ENCODE measurements at places on chromosomes 2 and 18. TPM values are rescaled to one million over a fixed set of nuclear protein-coding genes. Genes with fewer than 3 reads are reported as not detected.
A peak's percentile ranks its signal among the peaks of the same experiment; 100 is the strongest.

Gene CCBE1
- 3.6 TPM for total RNA-seq

Gene CYP26B1
- total RNA-seq, result 5.4 TPM

Gene UGT1A4
- total RNA-seq, result not detected

GRCh38 chr2:24105816-24106215 lies 17.3 kb downstream of the PFN4 start:
- no peak for DNase-seq

Gene UGT1A5
- total RNA-seq, result not detected

Gene FSHR
- 0.14 TPM for total RNA-seq

DNA sequence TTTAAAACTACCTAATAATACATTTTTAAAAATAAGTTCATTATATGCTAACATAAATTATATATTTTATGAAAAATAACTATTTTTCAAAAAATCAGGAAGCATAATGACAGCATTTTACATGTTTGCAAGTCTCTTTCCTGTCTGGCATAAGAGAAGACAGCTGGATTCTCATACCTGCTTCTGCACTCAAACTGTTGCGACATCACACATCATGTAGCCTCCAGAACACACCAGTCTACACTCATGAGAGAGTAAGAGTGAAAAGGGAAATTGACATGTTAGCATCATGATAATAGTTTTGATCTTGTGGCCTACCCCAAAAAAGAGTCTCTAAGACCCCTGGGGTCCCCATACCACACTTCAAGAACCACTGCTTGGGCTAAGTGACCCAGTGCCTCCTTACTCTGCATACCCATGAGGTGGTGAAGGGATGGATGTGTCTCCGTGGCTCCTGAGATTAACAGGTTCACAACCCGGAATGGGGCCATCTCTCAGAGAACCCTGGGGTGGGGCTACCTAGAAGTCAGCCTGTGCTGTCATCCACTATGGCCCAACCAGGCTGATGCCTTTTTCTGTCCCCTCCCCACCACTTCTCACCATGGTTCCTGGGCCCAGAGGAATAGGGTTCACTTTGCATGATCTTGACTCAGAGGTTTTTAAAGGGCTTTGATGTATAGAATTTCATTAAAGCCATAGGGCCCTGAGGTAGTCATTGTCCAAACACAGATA lies 102.6 kb upstream of the DAPL1 start:
- no peak for DNase-seq

Gene SPATA3
- total RNA-seq, result not detected

GRCh38 chr2:8761529-8762164 lies 75.8 kb downstream of the KIDINS220 start:
- no peak for DNase-seq

DNA sequence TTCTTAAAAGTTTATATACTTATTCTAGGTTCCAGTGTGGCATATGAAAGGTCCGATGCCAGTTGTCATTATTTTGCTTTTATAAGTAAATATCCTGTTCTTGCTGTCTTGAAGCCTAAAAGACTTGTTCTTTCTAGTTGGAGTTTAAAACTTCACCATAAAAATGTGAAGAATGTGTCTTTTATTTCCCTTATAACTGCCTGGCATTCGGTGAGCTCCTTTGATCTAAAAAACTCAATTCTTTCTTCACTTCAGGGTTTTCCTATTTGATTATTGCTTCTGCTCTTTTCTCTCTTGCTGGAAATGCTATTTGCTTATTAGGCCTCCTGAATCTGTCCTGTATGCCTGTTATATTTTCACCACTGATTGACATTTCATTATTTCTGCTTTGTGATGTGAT lies 51.6 kb downstream of the TSPYL6 start:
- no peak for DNase-seq

GRCh38 chr2:3689998-3690748 lies 13.2 kb upstream of the DCDC2C start:
- DNase-seq, result no peak

Gene HOXD3
- 0.30 TPM for total RNA-seq

- peak; percentile 77 for DNase-seq
Observed at GRCh38 chr2:200905618-200906296, 16.6 kb downstream of the NIF3L1 start.

DNA sequence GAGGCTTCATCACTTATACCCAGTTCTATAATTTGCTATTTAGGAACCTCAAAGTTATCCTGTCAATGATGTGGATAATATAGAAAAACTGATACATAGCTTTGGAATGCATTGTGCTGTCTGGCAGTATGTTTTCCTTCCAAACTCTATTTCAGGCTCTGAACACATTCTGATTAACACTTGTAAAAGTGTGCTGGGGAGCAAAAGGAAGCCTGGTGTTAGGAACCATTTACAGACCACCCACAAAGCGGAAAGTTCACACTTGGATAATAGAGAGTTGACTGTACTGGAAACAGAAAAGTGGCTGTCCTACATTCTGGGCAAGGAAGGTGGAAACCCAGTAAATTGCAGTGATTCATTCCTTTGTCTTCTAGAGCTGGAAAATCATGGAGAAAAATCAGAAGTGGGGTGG lies 114.5 kb upstream of the ZFP36L2 start:
- DNase-seq, result no peak

Gene UGT1A3
- not detected for total RNA-seq

Gene NEU4
- 0.30 TPM for total RNA-seq

- DNase-seq, result no peak
Observed at GRCh38 chr2:215431778-215432758, 3.8 kb downstream of the FN1 start.

DNA sequence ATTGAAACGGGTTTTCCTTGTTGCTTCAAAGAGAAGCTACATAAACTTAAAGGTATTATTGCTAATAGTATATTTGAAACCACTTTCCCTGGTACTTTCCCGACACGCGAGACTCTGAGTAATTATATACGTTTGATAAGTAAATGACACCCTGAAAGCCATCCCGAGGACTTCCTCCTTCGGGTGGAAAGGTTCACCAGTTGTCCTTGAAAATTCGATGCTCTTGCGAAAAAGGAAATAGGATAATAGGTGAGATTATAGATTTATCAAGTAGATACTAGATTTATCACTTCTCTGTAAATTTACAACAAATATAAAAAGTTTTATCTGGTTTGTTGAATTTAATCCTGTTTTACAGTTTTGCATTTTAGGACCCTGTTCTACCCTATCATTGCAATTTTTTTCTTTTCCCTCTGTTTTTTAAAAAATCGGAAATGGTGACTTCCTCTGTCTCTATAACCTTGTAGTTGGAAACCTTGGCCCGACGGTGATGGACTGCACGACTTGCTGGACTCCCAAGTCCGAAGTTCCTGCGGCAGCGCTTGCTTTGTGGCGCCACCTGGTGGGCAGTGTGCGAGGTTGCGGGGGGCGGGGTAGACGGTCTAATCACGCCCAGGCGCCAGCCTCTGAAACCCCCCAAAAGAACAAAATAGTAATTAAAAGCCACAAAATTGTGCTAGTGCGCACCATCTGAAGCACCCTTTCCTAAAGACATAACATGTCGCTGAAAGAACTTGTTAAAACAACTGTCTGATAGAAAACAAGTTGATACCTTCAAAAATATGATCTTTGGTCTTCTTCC lies 972 bp upstream of the DLX2 start:
- peak; percentile 91 for DNase-seq

DNA sequence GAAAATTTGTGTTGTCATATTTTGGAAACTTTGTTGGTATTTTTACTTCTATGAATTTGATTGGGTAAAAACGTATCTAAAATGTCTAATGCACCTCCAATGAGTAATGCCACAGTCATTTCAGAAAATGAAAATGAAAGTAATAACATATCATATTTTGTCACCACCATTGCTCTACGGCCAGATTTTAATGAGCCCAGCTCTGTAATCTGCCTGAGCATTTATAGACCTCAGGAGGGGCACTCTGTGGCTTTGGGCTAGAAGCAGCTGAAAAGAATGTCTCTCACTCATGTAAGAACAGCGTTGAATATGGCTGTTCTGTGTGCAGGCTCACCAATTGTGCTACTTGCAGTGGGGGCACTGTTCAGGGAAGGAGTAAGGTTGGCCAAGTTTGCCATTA lies 32.7 kb upstream of the ABCA12 start:
- no peak for DNase-seq

GRCh38 chr2:231677632-231678104 lies 30.7 kb upstream of the PTMA start:
- peak; percentile 89 for DNase-seq

DNA sequence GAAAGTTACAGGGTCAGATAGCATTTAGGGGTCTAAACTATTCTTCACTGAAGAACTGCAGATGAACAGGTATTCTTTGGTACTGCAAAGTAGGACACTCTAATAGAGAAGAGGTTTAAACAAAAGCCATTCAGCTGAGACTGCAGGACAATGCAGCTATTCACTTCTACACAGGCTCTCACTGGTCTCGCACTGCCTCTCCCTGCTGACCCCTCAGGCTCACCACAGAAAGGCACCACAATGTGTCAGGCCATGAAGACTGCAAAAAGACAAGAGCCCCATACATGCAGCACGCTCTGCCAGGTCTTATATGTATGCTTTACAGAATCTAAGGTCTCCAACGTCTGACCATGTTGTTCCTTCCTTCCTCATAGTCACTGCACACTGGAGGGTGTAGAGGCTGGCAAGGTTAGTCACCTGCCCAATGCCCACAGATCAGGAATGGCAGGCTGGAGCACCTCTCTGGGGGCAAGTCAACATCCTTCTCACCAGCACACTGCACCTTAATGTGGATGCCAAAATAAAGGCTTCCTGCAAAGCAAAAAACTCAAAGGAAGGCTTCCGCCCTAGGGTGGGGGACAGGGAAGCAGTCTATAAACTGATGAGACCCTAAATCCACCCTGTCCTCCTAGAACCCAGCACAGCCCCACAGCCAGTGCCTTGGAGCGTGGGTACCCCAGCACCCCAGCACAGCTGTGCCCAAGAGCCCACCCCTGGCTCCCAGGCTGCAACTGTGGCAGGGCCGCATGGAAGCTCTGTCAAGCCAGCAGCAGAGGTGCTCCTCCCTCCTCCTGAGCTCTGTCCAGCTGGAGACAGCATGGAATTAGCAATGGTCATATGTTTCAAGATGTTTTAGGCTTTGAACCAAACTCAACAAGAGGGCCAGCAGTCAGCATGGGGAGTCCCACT lies 10.7 kb upstream of the RNU4ATAC start:
- DNase-seq, result peak; percentile 44

Gene DSEL
- 2.1 TPM for total RNA-seq

- DNase-seq, result peak; percentile 66
Observed at GRCh38 chr2:69196327-69197117, 183.5 kb downstream of the ANTXR1 start.

DNA sequence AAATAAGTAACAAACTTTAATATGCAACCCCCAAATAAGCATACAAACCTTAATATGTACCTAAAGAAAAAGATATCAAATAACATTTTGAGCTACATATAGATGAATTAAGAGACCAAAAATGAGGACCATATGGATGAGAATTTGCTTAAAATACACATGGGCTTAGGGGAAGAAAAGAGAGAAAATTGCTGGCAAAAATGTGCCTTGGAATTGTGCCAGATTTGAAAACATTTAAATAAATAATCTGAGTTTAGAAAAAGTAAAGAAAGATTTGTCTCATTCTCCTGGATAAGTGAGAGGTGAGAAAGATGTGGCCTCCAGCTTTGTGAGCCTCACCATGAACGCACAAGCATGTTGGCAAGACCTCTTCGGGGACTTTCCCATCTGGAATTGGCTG lies 372.6 kb downstream of the SOX11 start:
- DNase-seq, result no peak

- DNase-seq, result no peak
Observed at GRCh38 chr2:233448575-233448974, 94.3 kb downstream of the DGKD start.

DNA sequence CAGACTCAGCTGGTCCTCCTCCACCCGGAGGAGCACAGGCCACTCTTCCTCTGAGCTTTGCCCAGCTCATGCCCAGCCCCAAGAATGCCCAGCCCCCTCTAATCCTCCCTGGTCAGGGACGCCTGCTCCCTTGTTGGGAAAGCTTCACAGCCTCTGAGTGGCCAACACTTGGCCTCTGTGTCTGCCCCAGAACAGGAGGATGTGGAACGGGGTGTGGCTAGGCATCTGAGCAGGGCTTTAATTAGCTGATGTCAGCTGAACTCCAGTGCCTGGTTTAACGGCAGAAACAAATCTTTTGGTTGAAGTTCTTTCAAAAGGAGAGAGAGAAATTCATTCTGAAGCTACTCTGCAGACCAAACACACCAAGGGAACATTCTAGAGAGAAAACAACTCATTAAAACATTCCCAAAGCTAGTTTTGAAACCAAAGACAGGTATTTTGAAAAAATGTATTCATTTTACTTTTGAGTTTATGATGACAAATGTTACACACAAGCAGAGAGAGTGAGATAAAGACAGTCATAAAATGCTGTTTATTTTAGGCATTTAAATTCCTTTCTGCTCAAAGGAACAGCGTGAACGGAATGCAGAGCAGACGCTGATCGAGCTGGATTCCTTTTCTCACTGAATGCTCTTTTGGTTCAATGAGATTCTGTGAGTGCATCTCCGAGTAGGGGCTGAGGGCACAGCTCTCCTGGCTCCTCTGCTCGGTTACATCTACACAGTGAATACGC lies 63.8 kb downstream of the RTP5 start:
- DNase-seq, result no peak

GRCh38 chr18:47893939-47894699 lies 36.3 kb downstream of the SMAD2 start:
- no peak for DNase-seq

Gene NMUR1
- total RNA-seq, result 0.38 TPM

DNA sequence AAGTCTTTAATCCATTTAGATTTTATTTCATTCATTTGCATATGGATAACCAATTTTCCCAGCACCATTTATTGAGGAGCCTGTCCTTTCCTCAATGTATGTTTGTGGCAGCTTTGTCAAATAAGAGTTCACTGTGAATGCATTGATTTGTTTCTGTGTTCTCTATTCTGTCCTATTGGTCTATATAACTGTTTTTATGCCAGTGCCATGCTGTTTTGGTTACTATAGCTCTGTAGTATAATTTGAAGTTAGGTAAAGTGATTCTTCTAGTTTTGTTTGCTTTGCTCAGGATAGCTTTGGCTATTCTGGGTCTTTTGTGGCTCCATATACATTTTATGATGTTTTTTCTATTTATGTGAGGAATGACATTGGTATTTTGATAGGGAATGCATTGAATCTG lies 7.4 kb downstream of the MYO3B start:
- no peak for DNase-seq

DNA sequence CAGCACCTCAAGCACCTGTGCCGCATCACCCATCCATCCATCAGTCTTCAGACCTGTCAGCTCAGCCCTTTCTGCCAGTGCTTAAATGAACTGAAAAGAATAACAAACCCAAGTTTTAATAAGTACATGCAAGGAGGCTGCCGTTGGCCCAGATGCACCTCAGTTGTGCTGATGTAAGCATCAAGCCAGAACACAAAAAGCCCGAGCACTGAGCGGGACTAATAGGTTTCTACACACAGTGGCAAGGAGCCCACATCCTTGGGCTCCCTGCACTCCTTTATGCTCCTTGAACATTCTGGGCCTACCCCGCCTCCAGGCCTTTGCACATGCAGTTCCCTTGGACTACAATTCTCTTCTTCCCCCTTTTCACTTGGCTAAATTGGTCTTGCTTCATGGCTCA lies 165.6 kb downstream of the ALK start:
- no peak for DNase-seq

Measured in Right ventricle myocardium inferior (tissue), 1 donor.